ENCODE measurements at places on chromosomes 7 and 10.

DNA sequence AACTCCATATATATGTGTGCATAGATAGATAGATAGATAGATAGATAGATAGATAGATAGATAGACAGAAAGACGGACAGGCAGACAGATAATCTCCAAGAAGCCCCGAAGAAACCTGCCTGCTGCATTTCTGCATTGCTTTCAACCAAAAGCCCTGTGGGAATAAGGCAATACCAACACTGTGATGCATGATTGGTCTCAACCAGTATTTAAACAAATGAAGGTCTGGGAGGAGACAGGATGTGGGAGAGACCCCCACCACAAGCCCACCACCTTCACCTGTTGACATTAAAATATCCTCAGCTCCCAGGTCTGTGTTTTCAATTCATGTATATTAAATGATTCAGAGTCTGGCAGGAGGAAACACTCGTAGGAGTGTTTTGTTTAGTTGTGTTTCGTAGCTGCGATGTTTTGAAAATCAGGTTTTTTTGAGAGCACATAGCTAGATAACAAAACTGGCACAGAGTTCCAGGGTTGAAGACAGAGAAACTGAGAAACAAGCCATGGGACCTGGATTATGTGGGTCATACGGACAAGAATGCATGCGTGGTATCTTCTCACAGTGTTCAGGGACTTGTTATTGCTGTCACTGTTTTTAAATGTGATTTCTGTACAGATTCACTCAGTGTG lies 200.7 kb upstream of the AHR start:
- DNase-seq = no peak

DNA sequence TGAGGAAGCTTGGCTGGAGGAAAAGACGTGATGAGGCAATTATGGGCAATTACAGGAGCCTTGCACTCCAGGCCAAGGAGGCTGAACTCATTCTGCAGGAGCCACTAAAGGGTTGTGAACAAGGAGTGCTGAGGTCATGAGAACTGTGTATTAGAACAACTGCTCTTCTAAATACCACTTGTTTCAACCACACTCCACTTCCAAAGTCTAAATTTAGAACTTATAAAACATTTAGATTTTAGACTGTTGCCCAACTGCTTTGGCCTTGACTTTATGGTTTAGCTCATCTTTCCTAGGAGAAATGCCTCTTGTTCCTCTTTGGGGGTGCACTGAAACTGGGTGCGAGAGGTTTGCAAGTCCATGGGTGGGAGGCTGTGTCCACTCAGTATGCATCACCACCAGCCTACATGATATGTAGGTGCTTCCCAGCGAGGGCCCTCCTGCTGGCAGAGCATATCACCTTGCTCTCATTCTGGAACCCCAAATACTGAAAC lies 199.7 kb upstream of the AOAH start:
- DNase-seq = no peak

DNA sequence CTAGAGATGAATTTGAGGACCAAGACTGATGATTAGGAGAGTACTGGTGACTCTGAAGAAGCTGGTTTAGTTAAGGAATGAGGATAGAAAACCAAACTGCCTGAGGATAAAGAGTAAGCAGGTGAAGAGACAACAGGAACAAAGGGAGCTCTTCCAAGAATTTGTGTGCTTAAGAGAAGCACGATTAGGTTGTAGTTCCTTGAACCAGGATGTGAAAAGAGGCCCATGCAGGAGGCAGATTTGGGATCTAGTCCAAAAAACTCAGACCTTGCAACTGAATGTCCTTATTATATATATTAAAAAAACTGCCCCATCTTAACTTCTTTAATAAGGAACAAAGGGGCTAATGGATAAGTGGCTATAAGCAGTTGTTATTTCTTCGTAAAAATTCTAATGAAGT lies 150.4 kb downstream of the SKAP2 start:
- DNase-seq = no peak

GRCh38 chr10:51204701-51205100 lies 130.4 kb downstream of the PRKG1 start:
- DNase-seq = no peak

DNA sequence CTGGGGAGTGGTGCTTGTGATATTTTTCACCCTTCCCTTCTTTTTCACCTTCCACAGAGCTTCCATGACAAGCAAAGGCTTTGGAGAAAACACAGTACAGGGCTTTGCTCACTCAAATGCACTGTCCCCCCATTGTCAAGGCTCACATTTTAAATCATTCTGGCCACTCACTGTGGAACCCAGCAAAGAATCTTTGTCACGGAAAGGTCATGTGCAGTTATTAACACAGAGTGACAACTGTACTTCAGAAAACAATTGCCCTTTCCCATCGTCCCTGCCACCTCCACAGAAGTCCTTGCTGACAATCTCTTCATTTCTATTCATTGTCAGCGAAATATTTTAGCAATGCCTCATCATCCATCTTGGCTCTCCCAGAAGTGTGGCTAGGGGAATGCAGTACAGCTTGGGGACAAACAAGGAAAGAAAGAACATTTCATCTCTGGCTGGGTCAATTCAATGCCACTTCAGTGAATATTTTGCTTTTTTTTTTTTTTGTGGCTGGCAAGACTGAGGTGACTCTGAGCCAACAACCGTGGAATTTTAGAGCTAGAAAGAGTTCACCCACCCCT lies 851.0 kb downstream of the KCNMA1 start:
- no peak for DNase-seq

- no peak for DNase-seq
Observed at GRCh38 chr7:1234881-1235500, 2.3 kb downstream of the UNCX start.

DNA sequence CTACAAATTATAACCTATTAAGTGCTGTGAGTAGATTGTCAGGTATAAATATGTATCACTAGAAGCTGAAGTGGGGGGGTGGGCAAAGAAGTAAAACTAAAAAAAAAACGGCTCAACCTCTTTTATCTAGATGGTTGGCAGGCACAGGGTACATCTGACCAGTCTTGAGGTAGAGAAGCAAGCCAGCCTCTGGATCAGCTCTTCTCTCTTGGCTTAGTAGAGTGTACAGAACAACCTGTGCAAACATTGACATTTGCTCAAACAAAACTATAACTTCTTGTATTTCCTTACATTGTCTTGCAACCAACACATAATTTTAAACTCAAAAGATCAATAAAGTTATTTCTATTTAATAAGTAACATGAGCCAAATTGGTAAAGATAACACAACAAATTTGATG lies 25.6 kb downstream of the DNA2 start:
- no peak for DNase-seq

- DNase-seq = no peak
Observed at GRCh38 chr7:129469930-129470329, 32.4 kb upstream of the SMKR1 start.

GRCh38 chr7:20778063-20778721 lies 8.5 kb downstream of the SP8 start:
- DNase-seq = peak; percentile 50

DNA sequence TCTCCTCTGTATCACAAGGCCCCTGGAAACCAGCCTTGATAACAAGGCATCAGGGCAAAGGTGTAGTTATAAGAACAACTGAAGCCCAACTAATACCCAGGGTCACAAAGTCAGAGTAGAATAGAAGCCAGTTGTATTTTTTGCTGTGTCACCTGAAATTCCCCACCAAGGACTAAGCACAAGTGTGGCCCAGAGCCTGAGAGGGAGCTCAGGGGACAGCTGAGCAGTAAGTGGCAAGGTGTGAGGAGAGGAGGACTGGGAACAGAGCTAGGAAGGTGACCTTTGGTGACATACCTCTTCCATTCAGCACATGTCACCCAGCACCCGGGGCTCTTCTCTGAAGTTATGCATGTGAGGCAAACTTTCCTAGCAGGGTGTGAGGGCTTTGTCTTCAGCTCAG lies 179.9 kb downstream of the HECW1 start:
- DNase-seq = no peak

GRCh38 chr7:70570029-70570428 lies 561.9 kb upstream of the GALNT17 start:
- no peak for DNase-seq

Measured in activated CD4-positive, alpha-beta T cell treated with anti-CD3 and anti-CD28 coated beads for 48 hours (primary cell).